Hepatocyte (in vitro differentiated cells): ENCODE measurements at places on chromosomes 16 and 17. TPM values are rescaled to one million over a fixed set of nuclear protein-coding genes. Genes with fewer than 3 reads are reported as not detected.

The GALR2 gene
- polyA plus RNA-seq: 0.24 TPM in 1 of 2 replicates, not detected in the other

The IRX3 gene
- polyA plus RNA-seq: 4.4 and 5.2 TPM in 2 replicates

- DNase-seq: no peak
These were observed 9.0 kb downstream of the SMYD4 start for GRCh38 chr17:1820528-1821252.

DNA sequence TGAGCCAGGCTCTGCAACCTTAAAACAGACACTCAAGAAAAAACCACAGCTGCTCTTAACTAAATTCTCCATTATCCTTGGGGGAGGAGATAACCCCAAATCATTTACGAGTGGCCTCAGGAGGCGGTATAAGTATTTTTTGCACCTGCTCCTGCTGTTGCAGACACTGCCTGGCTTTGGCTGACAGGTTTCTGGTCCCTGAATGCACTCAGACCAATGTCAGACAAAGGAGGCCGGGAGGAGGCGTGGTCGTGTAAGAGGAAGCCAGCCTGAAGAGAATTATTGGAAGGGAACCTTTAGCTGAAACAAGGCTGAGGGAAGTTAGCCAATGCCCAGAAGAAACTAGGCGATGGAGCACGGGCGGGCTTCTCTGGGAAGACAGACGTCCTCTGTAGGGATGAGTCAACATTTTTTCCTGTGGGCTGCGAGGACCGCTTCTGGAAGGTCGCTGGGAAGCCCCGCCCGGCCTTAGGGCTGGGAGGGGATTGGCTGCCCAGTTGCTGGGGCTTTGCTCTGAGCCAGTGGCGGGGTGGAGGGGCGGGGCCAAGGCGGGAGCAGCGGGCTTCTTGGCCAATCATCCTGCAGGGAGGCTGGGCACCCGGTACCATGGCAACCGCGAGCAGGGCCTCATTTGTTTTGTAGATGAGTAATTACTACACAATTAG is 82.3 kb downstream of the CCDC182 start:
- peak; percentile 96 for DNase-seq

GRCh38 chr16:85202051-85202601 is 89.9 kb upstream of the CIBAR2 start:
- no peak for DNase-seq

The VPS9D1 gene
- 25.5 and 30.2 TPM in 2 replicates for polyA plus RNA-seq

- DNase-seq: no peak
These were observed 29.4 kb downstream of the HMOX2 start for GRCh38 chr16:4505356-4506147.

- no peak for DNase-seq
These were observed 7.3 kb downstream of the WRAP53 start for GRCh38 chr17:7695586-7695985.

- DNase-seq: no peak
These were observed 3.3 kb downstream of the ASPHD1 start for GRCh38 chr16:29903590-29903989.

The BCL6B gene
- polyA plus RNA-seq: 0.95 and 1.1 TPM in 2 replicates

DNA sequence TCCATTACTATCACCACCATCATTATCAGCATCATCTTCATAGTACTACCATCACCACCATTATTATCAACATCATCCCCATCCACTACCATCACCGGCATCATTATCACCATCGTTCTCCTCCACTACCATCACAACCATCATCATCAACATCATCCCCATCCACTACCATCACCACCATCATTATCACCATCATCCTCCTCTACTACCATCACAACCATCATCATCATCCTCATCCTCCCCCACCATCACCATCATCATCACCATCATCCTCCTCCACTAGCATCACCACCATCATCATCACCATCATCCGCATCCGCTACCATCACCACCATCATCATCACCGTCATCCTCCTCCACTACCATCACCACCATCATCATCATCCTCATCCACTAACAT is 639.8 kb upstream of the RBFOX1 start:
- no peak for DNase-seq

The HID1 gene
- 43.4 and 55.5 TPM in 2 replicates for polyA plus RNA-seq

GRCh38 chr16:12239226-12239625 is 262.7 kb downstream of the SNX29 start:
- DNase-seq: no peak

The MYOCD gene
- polyA plus RNA-seq: 2.2 and 3.4 TPM in 2 replicates

The DYNLRB2 gene
- 1.4 and 1.5 TPM in 2 replicates for polyA plus RNA-seq

The KSR1 gene
- polyA plus RNA-seq: 16.2 and 23.8 TPM in 2 replicates

- peak; percentile 91 for DNase-seq
These were observed 224.0 kb upstream of the TNRC6C start for GRCh38 chr17:77734371-77735080.

DNA sequence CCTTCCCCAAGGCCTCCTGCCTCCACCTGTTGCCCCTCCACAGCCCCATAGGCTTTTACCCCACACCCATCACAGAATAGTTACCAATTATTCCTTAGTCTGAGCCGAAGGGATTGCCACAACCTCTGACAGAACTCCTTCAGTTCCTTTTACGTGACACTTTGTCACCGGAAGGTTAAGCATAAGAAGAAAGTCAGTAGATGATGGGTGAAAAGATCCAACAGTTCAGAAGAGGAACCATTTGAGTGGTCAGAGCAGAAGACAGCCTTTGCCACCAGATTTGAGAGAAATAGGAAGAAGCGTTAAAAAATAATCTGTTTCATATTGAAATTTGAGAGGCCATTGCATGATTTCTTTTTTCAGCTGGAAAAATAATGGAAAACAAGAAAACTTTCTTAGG is 1.2 kb downstream of the SRR start:
- DNase-seq: no peak

GRCh38 chr16:60127196-60127595 is 1393.1 kb upstream of the GOT2 start:
- DNase-seq: no peak

The ATAD5 gene
- polyA plus RNA-seq: 1.2 and 1.5 TPM in 2 replicates

The FLYWCH1 gene
- 16.9 and 17.1 TPM in 2 replicates for polyA plus RNA-seq

- DNase-seq: peak; percentile 59
These were observed 150.0 kb upstream of the RBFOX1 start for GRCh38 chr16:7182510-7183109.
